ENCODE measurements at places on chromosomes 6 and 20.

- DNase-seq = no peak
Observed at GRCh38 chr6:1309366-1309765, 2.5 kb upstream of the FOXQ1 start.

DNA sequence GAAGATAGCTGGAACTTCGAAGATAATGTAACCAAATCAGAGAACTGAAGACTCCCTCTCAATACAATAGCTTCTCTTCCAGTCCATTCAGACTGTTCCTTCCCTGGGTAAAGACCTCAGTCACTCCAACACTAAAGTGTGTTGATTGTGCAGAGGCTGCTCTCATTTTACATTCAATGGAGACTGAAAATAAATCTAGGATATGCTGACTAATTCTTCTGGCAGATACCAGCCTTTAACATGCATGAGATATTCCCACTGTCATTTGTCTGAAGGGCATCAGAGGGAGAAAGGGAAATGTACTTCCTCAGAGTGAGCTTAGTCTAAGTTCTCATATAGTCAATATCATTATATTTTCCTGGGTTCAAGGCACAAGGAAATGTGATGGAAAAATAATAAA lies 166.4 kb upstream of the IRAK1BP1 start:
- no peak for DNase-seq

DNA sequence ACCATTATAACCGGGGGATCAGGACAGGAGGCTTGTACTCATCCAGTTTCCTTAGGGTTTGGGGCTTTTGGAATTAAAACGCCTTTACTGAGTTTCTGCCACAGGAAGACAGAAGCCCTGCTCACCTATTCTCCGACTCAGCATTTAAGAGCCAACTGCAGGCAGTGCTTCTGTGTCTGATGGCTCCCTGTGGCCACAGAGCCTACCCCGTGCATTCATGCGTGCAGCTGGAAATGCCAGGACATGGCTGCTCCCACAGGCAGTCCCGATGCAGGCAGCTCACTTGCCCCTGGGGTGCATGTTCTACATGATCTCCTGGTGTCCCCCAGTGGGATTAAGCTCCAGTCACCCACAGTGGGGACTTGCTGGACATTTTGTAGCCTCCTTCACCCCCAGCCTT lies 22.2 kb downstream of the ZNF831 start:
- no peak for DNase-seq

DNA sequence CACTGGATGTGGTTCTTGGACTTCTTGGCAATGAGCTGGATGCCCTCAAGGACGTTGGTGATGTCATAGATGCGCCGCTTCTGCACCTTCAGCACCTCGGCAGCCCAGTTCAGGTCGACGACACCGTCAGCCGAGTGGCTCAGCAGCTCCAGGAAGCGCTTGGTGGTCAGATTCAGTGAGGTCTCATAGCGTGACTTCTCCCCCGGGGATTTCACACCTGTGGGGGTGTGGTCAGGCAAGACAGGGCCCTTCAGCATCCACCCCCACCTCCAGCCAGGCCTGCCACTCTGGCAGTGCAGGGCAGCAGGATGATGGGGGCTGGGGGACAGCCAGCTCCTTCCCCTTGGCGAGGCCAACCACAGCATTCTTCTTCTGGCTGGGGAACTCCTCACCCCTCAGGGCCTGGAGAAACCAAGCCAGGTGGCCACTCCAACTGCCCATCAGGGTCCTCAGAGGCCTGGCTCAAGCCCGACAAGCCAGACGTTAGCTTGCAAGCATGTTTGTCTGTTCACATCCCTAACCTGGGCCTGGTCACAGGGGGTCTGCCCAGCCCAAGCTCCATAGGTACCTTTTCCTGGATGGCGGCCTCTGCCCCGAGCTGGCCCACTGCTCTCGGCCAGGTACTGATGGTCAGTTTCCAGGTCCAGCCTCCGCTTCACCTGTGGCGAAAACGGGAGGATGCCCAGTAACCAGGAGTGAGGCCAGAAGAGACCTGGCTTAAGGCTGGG lies 5.7 kb upstream of the NECAB3 start:
- DNase-seq = no peak

- no peak for DNase-seq
Observed at GRCh38 chr20:44405257-44405656, 49.8 kb downstream of the HNF4A start.

DNA sequence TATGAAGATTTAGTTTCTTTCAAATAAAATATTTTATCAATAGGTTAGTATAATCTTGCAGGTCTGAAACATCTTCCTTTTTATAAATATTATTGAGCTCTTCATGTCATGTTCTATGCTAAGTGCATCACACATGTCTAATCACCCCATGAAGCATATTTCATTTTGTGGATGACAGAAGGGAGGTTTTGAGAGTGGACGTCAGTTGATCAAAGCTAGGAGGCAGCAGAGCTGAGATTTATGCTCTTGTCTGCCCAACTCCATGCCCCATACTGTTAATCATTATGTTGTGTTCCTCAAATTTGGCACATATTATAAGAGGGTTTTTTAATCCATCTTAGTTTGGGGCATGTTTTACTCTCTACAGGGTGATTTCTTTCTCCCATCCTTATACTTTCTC lies 22.7 kb downstream of the DSE start:
- DNase-seq = no peak

DNA sequence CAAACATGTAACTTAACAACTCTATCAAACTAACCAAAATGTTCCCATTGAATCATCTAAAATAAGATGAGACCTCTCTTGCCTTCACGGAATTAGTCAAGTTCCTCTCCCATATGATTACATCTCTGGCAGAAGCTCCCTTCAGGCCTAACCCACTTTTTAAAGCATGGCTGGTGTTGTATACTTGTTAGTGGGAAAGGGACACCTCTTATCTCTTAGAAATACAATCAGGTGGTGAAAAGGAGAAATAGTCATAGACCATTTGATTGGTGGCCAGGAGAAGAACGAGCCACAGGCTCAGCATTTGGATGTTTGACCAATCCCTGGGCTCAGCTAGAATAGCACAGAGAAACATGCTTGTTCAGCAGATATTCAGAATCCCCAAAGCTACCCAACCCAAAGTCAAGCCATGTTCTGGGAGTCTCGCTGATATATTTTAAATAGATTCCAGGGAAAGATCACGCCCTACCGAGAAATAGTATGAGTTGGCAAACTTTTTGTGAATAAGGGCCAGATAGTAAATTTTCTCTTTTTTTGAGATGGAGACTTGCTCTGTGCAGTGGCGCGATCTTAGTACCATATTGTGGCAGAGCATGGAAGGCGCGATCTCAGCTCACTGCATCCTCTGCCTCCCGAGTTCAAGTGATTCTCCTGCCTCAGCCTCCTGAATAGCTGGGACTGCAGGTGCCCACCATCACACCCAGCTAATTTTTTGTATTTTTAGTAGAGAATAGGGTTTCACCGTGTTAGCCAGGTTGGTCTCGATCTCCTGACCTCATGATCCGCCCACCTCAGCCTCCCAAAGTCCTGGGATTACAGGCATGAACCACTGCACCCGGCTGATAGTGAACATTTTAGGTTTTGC lies 126.3 kb upstream of the MYLIP start:
- no peak for DNase-seq

DNA sequence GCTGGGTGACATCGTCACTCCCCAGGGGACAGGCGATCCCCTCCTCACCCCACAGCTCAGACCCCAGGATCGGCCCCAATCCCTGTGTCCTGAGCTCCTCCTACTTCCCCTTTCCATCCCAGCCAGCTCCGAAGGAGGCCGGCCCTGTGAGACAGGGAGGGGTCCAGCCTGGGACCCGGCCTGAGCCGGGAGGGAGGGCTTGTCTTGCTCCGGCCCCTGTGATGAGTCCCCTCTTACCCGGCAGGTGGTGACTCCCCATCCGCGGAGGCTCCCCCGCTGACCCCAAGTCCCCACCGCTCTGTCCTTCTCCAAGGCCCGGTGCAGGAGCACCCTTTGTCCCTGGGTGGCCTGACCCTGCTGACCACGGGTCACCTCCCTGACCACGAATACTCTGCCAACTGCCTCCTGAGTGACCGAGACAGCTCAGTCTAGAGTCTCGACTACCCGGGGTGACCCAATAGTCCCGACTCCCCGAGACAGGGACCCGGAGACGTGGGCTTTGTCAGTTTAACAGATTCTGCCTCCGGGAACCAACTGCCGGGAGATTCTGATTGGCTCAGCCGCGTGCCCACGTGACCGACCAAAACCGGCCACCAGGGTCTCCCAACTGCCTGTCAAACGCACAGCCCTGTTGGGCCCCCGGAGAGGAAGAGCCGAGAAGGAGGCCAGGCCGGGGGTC lies 187.4 kb upstream of the PROKR2 start:
- no peak for DNase-seq

GRCh38 chr6:52546678-52547077 lies 30.2 kb downstream of the TRAM2 start:
- no peak for DNase-seq

- peak; percentile 9 for DNase-seq
Observed at GRCh38 chr6:110180228-110181008, at the start of gene CDC40. Gene CDC40 (plus strand): TSS chr6:110180427. CDS start chr6:110180445, 18 bp downstream.

- no peak for DNase-seq
Observed at GRCh38 chr6:136655239-136656014, 105.2 kb upstream of the MAP7 start.

- DNase-seq = no peak
Observed at GRCh38 chr20:58452667-58453255, 62.4 kb downstream of the APCDD1L start.

- DNase-seq = no peak
Observed at GRCh38 chr6:108497883-108498282, 62.8 kb upstream of the FOXO3 start.

- DNase-seq = no peak
Observed at GRCh38 chr6:145312481-145312880, 422.8 kb downstream of the EPM2A start.

DNA sequence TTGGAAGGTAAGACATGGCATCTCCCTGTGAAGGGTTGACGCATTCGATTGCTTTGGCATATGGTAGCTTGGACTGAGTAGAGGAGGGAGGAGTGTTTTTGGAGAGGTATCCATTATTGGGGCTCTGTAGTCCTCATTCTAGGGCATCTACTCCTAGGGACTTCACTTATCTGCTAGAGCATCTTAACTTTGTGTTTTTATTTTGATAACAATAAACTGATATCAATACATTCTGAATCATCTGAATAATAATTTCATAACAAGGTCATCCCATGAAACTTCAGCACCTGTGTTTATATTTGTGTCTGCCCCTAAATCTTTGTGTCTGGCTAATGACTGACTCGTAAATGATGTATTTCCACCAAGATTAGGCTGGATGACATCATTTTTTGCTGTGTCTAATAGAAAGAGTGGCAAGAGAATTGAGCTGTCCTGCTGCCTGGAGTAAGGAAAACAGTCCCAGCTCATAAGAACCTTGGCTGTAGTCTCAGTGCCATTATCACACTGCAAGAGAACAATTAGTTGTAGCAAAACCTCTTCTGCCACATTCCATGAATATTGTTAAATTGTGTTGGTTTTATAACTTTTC lies 288.5 kb downstream of the PRL start:
- DNase-seq = no peak

DNA sequence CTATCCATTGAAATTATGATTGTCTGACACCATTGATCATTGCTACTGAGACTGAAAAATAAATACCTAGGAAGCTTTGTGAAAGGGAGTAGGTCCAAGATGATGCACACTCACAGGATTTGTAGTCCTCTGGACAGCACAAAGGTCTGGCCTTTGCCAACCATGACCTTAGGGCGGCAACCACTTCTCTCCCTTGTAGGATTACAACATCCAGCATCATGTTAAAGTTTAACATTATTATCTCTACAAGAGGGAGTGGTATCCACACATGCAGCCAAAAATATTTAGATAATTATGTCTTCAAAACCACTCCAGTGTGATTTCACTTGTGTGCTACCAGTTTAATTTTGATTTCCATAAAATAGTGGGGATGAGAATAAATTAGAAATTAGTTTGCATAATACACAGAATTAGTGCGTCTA lies 51.1 kb upstream of the NHSL1 start:
- no peak for DNase-seq

DNA sequence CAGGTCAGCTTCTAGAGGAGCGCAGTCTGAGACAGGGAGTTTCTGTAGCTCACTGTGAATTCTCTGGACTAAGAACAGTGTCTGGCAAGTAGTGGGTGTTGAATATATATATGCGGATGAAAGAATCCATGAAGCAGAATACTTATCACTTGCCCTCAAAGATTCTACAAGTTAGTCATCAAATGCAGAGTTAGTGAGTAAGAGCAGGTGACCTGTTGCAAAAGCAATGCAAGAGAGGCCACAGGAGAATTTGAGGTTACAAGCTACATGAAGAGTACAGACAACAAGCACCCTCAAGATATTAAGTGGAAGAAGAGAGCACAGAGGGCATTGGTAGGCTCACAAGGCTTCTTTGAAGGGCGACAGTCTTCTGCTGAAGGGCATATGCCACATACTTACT lies 103.4 kb upstream of the BTBD3 start:
- DNase-seq = no peak

- no peak for DNase-seq
Observed at GRCh38 chr20:17889226-17889625, 79.4 kb downstream of the SNX5 start.

DNA sequence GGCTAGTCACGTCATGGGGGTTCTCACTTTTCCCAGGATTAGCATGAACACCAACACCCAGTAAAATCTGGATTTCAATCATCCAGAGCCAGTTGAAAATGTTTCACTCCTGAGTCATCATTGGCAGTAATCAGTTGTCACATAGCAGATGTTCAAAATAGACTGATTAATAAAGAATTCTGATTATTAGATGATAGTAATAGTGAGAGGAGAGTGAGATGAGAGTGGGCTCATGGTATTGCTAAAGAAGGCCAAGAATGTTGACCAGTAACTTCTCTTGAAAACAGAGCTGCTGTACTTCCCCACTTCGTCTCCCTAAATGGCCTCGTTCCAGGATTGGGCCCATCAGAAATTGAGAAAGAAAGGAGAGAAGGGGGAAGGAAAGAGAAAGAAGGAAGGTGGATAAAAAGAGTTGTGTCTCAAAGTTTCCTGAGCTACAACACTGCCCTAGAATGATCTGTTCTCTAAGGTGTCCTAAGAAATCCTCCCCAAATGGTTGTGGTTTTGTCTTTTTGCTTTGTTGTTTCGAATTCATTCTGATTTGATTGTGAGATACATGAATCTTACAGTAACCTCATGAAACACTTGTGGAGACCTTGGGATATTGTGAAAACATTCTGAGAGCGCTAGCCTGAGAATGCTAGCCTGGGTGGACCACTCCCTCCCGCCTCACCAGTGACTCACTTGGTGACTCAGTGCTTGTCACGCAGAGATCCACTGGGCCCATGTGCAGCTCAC lies 502.2 kb upstream of the JARID2 start:
- no peak for DNase-seq

- DNase-seq = no peak
Observed at GRCh38 chr6:46357591-46357990, 133.7 kb downstream of the RCAN2 start.

- no peak for DNase-seq
Observed at GRCh38 chr20:17990278-17990972, 21.6 kb downstream of the MGME1 start.
